ENCODE measurements at places on chromosomes 7 and 10. TPM values are rescaled to one million over a fixed set of nuclear protein-coding genes. Genes with fewer than 3 reads are reported as not detected.

DNA sequence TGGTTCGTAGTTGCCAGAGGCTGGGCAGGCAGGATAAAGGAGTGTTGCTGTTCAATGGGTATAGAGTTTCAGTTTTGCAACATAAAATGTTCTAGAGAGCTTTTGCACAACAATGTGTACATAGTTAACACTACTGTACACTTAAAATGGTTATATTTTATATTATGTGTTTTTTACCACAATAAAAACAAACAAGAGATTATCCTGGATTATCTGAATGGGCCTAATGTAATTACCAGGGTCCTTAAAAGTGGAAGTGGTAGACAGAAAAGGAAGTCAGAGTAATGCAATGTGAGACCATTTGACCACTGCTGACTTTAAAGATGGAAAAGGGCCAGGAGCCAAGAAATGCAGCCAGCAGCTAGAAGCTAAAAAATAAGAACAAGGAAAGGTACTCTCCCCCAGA is 159.7 kb downstream of the SGMS1 start:
- DNase-seq = peak; percentile 40

DNA sequence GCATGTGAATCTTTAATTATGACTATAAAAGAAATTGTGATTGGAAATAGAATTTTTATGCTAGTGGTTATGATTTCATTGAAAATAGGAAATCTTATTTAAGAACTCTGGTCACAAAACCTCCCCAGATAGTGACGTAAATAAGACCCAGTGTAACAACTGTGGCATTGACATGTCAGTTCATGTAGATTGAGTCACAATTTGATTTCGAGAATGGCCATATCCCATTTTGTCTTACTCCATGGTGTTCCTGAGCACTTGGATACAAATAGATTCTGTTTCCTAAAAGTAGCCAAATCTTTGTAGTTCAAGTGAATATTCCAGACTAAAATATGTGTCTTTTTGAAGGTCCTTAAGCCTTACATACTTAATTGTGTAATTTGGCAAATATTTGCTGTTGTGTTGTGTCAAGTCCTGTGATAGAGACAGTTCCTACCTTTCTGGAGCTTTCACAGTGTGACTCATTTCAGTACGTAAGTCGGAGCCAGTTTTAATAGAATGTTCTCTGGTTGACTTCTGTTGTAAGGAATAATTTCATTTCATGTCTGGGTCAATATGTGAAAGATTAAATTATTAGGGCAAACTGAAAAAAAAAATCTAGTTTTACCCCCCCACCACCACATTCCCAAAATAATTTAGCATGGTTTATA is 37.1 kb upstream of the TOMM7 start:
- peak; percentile 80 for DNase-seq

CAV1 gene
- 1,327 TPM for polyA plus RNA-seq

EGFR gene
- polyA plus RNA-seq = 62.7 TPM

GRCh38 chr7:8217200-8218068 is 44.5 kb downstream of the ICA1 start:
- DNase-seq = peak; percentile 85
